ENCODE measurements at places on chromosomes 2 and 18.

DNA sequence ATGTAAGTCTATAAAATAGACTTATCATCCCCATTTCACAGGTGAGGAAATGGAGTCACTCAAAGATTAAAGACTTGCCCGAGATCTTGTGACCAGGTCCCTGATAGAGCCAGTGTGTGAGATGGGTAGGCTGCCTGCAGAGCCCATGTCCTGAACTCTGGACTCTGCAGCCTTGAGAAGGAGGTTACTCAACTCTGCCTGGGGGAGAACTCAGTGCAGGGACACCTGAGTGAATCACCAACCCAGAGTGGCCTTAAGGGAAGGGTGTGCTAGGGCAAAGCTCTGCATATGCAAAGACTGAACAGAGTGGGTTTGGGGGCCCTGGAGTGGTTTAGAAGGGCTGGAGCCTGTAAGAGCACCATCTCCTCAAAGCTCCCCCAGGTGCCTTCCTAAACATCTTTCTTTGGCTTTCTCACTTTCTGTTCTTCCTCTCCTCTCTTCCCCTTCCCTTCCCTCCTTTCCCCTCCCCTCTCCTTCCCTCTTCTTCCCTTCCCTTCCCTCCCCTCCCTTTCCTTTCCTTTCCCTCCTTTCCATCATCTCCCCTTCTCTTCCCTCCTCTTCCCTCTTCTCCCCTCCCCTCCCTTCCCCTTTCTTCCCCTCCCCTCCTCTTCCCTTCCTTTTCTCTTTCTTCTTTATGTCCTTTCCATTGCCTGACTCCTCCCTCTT is 67.6 kb downstream of the CELF4 start:
- DNase-seq, result no peak

DNA sequence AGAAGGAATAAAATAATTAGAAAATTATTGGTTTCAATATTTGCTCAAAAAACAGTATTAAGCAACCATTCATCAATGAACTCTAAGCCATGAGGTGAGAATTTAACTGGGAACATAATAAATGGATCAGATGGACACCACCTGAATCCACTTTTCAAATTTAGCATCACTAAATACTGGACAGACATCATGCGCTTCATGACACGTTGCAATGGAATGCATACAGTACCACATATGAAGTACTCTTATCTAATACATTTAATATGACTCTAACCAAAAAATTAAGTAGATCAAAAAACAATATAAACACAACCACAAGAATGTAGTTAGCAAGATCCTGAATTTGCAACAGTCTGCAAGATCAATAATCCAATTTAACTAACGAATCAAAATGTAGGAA is 76.6 kb downstream of the COBLL1 start:
- no peak for DNase-seq

GRCh38 chr2:54589340-54590215 is 133.5 kb downstream of the SPTBN1 start:
- no peak for DNase-seq

- no peak for DNase-seq
Measured at GRCh38 chr2:177568893-177569292, 176.3 kb downstream of the AGPS start.

GRCh38 chr2:47519147-47519537 is 116.2 kb downstream of the MSH2 start:
- DNase-seq, result no peak

GRCh38 chr18:28846958-28847357 is 670.0 kb upstream of the CDH2 start:
- no peak for DNase-seq

DNA sequence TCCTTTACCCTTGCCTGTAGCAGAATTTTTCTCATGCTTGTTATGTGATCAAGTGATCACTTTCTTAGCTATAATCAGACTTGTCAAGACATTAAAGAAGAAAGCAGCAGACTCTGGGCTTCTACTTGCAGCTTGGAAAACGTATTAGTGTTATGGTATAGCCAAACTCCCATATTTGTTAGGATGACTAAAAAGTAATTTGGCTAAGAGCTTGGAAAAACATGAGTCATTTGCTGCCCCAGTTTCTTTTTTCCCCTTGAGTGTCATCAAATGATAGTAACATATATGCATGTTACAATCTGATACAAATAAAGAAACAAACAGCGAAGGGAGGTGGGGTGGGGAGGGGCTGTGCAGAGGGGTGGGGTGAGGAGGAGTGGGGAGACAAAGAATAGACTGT is 155.5 kb downstream of the IKZF2 start:
- no peak for DNase-seq

GRCh38 chr18:67862069-67862468 is 345.5 kb upstream of the DSEL start:
- DNase-seq, result no peak

GRCh38 chr2:134336352-134336751 is 82.5 kb downstream of the MGAT5 start:
- no peak for DNase-seq

- DNase-seq, result no peak
Measured at GRCh38 chr2:10333247-10333613, 30.5 kb downstream of the HPCAL1 start.

DNA sequence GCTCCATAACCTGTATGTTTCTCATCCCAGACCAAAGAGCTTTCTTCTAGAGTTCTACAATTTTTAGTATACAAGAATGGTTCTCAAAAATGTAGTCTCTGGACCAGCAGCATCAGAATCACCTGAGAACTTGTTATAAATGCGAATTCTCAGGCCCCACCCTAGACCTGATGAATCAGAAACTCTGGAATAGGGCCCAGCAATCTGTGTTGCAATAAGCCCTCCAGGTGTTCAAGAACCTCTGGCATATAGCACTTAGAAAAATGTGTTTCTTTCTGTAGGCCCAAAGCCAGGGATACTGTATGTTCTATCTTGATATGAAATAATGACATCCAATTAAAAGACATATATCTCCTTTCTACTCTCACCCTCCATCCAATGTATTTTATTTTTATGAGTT is 10.4 kb downstream of the PAIP2B start:
- no peak for DNase-seq

DNA sequence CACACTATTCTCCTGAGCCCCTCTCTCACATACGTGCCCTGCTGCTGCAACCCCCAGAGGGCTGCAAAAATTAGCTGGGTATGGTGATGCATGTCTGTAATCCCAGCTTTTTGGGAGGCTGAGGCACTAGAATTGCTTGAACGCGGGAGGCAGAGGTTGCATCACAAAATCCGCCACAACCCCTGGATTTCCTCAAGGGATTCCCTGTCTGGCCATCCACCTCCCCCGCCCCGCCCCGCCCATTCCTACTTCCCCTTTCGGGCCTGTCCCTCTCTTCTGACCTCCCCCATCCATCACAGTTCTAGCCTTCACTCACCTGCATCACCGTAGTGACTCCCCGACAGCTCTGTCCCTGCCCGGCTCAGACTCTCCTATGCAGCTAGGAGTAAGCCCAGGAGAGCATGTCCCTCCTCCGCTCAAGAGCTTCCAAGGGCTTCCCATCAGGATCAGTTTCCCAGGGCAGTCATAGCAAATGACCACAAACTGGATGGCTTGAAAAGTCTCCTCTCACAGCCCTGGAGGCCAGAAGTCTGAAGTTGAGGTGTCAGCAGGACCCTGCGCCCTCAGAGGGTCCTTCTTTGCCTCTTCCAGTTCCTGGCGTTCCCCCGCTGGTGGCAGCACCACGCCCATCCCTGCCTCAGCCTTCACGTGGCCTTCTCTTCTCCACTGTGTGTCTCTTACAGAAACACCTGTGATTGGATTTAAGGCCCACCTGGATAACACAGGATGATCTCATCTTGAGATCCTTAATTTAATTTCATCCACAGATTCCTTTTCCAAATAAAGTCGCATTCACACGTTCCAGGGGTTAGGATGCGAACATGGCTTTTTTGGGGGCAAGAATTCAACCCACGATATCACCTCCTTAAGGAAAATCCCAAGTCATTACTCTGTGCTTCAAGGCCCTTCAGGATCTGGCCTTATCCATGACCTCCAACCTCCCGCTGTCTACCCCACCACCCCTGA is 58.5 kb downstream of the HS1BP3 start:
- no peak for DNase-seq

- no peak for DNase-seq
Measured at GRCh38 chr2:221034973-221035372, 537.1 kb downstream of the EPHA4 start.

DNA sequence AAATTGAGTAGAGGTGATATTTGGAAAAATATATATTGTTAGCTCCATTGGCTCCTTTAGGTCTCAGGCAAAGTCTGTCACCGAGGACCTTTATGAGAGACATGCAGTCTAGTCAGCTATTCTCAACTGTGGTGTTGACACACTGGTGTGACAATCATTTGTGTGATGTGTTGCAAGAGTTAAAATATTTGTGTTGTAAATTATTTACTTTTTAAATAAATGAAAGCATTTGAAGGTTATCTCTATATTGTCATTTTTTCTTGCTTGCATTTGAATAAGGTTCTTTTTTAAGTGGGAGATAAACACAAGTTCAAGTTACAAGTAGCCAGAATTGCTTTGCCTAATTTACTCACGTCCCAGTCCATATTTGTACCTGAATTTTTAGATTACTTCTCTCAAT is 4.3 kb downstream of the REL start:
- no peak for DNase-seq

GRCh38 chr2:105882341-105882740 is 137.6 kb downstream of the NCK2 start:
- no peak for DNase-seq

GRCh38 chr2:96788442-96789244 is 27.4 kb upstream of the CNNM3 start:
- no peak for DNase-seq

- no peak for DNase-seq
Measured at GRCh38 chr18:58639237-58639636, 10.3 kb upstream of the ALPK2 start.

- DNase-seq, result peak; percentile 43
Measured at GRCh38 chr2:64283641-64284361, 139.6 kb upstream of the PELI1 start.

DNA sequence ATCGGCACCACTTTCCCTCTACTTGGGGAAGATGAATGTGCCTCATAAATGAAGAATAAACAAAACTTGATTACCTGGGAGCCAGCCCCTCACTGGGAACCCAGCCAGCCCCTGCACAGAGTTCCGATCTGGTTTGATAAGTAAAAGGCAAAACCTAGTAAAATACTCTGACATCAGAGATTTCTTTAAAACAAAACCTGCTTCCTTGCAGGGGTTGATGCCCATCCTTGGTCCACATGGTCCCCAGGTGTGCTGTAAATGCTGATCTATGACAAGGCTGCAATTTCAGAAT is 218.8 kb upstream of the APCDD1 start:
- no peak for DNase-seq

DNA sequence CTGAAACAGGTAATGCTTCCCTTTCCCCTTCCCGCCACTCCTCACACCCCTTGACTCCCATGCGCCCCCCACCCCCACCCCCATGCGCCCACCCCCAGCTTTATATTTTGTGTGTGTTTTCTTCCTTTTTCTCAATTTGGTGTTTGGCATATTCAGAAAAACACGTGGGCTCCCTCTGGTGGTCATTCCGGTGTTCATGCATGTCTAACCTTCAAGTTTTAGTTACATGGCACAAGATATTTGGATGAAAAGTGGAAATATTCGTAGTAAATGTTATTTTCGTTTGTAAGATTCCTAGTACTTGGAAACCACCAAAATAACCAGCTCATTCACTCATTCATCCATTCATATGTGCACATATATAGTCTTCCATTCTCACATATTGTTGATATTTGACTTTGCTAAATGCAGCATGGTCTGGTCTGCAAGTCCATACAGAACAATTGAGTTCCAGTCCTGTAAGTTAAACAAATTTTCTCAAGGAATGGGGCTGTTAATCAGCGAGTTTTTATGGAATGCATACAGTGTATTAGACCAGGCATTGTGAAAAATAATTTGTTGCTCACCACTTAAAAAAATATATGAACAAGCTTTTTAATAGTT is 143.6 kb upstream of the MAP3K20 start:
- peak; percentile 30 for DNase-seq

- DNase-seq, result no peak
Measured at GRCh38 chr2:16311521-16312440, 353.9 kb downstream of the CYRIA start.

DNA sequence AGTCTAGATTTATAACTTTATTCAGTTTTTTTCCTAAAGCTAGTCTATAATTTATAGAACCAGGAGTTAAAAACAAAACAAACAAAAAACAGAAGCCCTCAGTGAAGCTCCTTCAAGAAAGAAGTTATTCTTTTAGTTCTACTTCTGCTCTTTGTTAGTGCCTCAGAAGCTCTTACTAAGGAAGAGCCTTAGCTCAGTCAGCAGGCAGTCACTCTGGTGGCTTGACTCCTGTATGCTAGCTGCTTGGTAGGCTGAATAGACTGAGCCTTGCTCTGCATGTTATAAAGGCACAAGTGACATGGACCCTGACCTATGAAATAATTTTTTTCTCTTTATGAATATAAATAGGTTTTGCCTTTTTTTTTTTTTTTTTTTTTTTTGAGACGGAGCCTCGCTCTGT is 24.8 kb downstream of the NCOA1 start:
- peak; percentile 9 for DNase-seq

DNA sequence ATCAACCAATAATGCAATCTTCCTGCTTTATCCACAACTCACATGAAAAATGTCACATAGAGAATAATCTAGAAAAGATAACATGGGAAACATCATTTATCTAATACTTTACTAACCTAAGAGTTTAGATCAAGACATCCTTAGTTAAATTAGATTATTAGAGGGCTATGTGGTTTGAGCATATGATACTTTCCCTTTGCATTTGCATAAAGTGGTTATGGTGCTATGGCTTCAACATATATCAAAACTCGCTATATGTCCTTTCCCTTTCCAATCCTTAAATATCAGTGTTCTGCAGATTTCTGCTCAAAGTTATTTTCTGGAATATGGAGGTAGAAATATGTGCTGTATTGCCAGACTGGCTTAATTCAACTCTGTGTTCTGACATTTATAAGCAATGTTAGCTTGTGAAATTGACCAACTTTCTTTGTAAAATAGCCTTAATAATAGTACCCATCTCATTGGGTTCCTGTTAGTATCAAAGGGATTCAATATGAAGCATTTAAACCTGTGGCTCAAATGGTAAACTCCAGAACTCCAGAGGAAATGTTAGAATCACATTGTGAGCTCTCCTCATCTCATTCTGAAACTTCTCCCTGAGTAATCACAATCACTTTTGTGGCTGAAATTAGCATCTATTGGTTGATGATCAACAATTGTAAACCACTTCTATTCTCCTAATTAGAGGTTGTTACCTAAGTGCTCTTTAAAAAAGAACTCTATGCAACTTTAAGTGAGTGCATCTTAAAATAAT is 1089.9 kb upstream of the SLC39A10 start:
- DNase-seq, result no peak

DNA sequence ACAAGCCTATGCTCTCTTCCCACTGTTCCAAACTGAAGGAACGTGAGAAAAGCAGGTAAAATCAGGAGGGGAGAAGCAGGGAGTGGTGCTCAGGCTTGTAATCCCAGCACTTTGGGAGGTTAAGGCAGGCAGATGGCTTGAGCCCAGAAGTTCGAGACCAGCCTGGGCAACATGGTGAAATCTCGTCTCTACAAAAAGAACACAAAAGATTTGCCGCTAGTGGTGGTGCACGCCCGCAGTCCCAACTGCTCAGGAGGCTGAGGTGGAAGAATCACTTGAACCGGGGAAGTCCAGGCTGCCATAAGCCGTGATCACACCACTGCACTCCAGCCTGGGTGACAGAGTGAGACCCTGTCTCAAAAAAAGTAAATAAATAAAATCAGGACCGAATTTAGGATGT is 1.3 kb upstream of the TMSB10 start:
- DNase-seq, result no peak

Data from AG20443 (cell line).